ENCODE measurements at places on chromosomes 4 and X.

GRCh38 chrX:110691446-110691845, 104.2 kb downstream of the CHRDL1 start:
- peak; percentile 6 for DNase-seq

- DNase-seq: no peak
Observed at GRCh38 chrX:134013092-134013497, 27.7 kb upstream of the GPC3 start.

DNA sequence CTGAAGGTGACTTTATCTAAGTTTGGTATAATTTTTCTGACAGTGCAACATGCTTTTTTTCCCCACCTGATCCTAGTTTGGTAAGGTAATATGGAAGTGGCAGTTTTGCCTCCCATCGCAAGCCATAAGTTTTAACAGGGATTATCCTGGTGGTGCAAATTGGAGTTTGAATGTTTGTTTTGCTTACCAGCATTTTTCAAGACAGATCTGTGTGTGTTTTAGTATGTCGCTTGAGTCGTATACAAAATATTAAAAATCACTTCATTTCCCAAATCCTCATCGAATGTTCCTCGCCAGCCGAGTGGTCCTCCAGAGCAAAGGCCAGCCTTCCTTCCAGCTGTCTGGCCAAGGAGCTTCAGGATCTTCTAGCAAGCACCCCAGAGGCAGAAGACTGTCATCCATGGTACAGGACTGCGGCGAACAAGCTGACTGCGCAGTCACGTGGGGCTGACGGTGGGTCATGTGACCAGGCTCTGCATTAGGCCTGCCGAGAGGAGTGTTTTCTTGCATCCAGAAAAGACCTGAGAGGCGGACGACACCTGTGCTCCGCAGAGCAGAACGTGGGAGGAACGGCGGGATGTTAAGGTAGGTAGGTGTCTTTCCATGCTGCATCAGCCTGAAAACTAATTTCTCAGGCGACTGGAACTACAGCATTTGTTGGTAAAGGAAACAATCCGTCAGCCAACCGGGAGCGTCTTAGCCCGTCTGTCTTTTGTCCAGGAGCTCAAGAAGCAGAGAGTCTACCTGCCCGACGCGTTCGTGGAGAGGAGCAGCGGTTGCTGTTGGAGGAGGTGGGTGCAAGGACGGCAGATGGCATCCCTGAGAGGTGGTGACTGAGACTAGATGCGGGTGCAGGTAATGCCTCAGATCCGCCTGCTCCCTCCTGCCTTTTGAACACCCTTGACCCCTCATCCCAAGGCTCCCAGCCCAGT, at the start of gene GPRASP3:
TSS of gene GPRASP3 (plus strand) at position 507 of the 932 bp plus-strand sequence. CDS start 28,253 bp downstream, outside the sequence.
- peak; percentile 79 for DNase-seq

DNA sequence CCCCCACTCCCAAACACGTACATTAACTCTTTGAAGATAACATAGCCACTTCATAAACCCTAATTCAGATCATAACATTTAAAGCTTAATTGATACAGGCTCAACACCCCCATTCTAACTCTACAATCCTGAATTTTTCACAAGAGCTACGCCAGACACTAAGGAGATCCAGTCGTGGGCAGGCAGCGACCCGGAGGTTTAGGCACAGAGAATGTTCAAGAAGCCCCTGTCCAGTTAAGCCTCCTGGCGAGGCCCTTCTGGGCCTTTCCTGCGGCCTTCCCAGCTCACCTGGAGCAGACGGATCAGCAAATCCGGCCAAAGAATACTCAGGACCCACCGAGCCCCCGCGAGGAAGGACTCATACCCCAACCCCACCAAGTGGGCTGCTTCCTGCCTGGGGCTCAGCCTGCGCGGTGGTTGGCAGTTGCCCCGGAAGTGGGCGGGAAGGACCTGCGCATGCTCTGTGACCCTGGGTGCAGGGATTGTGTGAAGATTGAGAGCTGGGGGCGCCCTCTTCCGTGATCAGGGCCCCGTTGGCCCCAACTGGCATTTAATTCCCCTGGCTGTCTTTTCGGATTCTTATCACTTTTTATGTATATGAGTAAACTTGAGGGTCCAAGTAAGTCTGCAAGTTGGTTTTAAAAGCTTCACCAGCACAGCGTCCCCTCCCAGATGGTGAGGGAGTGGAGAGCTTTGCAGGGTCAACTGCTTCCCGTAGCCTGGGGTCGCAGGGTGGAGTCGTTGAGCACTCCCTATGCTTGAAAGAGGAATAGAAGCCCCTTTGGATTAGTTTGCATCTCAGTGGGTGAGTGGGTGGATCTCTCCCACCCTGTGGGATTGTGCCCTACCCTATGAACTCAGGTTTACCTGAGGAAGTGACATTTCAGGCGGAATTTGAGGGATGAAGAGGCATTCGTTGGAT, at the start of gene TRIM61:
TSS of gene TRIM61 (minus strand) at position 415 of the 922 bp plus-strand sequence. CDS start 7,655 bp downstream, outside the sequence.
- peak; percentile 52 for DNase-seq

DNA sequence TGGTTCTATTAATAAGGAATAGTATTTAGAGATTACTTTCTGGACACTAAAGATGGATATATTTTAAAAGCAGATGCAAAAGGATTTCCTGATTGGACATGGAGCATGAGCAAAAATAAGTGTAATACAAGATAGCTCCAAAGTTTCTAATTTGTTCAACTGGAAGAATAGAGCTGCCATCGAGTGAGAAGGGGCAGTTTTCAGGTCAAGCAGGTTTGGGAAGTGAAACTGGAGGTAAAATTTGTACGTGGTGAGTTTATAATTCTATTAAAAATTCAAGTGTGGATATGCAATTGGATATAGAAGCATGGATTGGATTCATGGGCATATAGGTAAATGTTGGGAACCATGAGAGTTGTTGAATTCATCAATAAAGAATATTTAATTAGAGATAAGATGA, 31.8 kb downstream of the PRDM8 start:
- no peak for DNase-seq

DNA sequence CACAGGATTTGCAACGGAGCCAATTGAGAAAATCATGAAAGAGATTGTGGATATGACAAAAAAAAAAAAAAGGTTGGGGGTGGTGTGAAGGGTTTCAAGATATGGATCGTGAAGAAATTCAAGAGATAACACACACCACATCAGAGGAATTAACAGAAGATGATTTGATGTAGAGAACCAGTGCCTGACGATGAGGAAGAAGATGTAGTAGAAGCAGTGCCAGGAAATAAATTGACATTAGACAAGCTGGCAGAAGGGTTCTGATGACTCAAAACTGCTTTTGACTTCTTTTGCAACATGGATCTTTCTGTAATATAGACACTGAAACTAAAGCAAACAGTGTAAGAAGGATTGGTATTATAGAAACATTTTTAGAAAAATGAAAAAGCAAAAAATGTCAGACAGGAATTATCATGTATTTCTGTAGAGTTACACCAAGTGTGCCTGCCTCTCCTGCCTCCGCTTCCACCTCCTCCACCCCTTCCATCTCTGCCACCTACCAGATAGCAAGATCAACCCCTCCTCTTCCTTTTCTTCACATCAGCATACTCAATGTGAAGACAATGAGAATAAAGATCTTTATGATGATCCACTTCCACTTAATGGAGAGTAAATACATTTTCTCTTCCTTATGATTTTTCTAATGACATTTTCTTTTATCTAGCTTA, 127.5 kb upstream of the OTUD4 start:
- DNase-seq: no peak

GRCh38 chr4:163694385-163694784, 199.9 kb downstream of the TMA16 start:
- no peak for DNase-seq

DNA sequence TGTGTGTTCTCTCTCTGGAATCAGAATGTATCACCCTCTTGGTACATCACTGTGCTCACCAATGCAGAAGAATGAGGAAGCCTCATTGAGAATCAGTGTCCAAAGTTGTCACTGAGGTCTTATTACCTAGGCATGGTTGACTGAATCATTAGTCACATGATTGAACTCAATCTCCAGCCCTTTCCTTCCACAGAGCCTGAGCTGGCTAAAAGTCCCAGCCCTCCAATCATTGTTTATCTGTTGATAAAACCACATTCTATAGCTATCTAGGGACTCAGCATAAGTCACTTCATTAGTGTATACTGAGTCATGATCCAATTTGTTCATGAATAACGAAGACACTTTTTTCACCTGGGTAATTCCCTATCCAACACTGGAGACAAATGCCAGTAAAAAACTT, 396.8 kb downstream of the TRAM1L1 start:
- DNase-seq: no peak

GRCh38 chr4:26204249-26204825, 116.5 kb upstream of the RBPJ start:
- DNase-seq: no peak

- DNase-seq: peak; percentile 45
Observed at GRCh38 chr4:7876201-7876875, 63.3 kb downstream of the AFAP1 start.

DNA sequence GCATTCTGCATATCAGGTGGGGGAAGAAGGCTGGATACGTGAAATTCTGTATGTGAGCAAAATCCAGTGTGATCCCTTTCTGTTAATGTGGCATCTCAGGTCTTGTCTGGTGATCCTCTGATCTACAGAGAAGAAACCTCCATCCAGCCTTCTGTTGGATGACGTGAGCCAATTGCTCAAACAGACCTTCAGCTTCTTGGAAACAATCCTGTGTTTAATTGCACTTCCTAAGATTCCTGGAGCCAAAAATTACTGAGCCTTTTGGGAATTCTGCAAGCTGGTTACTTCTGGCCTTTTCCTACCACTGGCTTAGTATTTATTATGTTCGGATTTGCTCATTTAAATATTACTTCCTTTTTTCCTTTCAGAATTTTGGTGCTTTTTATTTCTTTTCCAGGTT, 51.2 kb downstream of the TRIML1 start:
- DNase-seq: no peak

GRCh38 chr4:48780865-48781214, 761 bp upstream of the FRYL start:
- peak; percentile 12 for DNase-seq

DNA sequence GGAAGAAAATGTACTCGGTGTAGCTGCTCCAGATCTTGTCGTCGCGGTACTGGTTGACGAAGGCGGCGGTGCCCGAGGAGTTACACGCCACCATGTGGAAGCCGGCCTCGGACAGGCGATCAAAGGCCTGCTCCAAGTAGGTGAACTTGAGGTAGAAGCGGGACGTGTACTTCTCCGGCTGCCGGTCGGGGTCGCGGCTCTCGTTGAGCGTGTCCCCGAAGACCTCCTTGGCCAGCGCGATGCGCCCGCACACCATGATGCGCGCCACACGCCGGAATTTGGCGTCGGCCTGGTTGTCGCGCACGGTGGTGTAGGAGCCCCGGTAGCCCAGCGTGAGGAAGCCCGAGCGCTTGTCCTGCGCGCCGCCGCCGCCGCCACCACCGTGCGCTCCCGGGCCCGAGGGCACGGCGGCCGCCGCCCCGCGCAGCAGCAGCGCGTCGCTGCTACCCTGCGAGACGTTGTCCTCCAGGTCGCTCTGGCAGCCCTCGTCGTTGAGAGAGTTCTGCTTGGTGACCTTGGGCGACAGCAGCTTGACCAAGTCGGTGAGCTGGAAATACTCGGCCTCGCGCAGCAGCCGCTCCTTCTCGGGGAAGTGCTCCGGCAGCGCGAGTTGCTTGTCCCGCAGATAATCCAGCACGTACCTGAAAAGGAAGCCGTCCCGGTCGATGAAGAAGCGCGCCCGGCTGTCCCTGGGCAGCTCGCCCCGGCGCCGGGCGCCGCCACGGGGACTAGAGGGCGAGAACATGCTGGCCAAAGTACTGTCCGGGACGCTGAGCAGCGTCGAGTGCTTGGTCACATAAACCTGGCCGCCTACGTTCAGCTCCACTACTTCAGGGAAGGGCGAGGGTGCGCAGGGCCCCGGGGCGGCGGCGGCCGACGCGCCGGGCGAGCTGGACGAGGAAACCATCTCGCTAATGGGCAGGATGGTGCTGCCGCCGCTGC, 775 bp downstream of the KCTD8 start:
- peak; percentile 14 for DNase-seq

- DNase-seq: peak; percentile 22
Observed at GRCh38 chr4:138891631-138892031, 124.0 kb upstream of the NOCT start.

GRCh38 chr4:55143858-55144257, 18.5 kb upstream of the KDR start:
- DNase-seq: no peak

DNA sequence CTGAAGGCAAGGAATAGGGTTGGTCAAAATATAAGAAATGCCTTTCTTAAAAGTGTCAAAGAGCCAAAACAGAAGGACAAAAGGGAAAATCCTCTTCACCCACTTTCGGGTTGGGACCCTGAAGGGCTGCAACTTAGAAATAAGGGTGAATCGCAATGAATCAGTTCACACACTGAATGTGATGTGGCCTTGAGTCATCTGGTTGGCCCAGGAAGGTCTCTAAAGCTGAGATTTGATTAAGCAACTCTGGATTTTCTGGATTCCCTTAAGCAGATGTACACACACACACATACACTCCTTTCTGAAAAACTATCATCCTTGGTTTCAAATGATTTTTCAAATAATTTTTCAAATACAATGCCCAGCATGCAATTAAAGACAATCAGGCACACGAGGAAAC, 13.1 kb downstream of the TAB3 start:
- peak; percentile 21 for DNase-seq

DNA sequence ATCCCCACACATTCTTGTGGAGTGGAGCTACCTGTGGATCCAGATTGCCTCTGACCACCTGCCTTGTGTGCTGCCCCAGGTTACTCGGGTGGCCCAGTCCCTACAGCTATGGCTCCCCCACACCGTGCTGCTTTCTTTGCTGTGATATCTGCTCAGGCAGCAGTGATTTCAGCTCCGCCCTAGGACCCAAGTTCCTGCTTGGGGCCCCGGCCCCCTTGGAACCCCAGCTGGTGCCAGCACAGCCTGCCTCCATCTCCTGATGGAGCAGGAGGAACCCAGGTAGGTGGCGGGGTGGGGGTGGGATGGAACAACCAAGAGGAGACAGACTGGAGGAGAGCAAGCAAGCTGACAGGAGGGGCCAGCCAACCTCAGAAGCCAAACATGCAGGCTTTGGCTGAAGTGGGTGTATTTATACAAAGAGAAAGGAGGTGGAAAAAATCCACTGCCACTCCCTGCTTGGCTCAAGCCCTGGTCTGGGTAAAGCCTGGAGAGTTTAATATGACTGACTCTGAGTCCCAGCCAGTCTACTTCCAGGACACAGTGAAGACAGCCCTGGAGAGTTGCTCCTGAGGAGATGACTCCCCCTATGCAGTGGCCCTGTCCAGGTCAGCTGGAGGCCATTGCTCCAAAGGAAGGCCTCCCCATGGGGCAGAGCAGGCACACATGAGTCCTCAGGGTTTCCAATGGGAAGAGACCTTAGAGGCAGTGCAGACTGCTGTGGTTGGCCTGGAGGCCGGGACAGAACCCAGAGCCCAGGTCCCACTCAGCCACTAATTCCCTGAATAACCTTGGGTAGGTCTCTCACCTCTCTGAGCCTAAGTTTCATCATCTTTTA, 197.1 kb upstream of the MAMLD1 start:
- no peak for DNase-seq

DNA sequence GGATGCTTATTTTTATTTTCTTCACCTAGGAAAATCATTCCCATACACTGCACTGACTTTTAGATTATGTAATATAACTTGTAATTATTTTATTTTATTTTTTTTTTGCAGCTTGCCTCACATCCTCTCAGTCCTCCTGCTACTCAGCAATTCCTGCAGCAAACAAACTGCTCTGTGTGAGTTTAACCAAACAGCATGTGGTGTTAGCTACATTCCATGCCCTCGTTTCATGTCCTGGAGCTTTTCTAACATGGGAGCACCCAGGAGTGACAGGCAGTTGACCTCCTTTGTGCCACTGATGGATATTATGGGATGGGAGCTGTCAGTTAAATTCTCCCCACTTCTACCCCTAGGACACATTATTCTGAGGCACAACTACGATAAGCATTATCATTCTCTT, 24.8 kb downstream of the CXCL1 start:
- no peak for DNase-seq

- peak; percentile 17 for DNase-seq
Observed at GRCh38 chrX:103722505-103722904, 11.8 kb downstream of the TMEM31 start.

- no peak for DNase-seq
Observed at GRCh38 chrX:140480765-140481164, 24.1 kb downstream of the SOX3 start.

All from AG20443 (cell line).